Omental fat pad (tissue), 4 donors: ENCODE measurements at places on chromosomes 3 and 15. TPM values are rescaled to one million over a fixed set of nuclear protein-coding genes. Genes with fewer than 3 reads are reported as not detected.

Gene DUOXA1
- 1.0 TPM for total RNA-seq

Gene DLL4
- total RNA-seq = 27.6 TPM

Gene SUCNR1
- 2.4 TPM for total RNA-seq

Gene SLC25A38
- 21.6 TPM for total RNA-seq

Gene ARHGEF26
- 26.9 TPM for total RNA-seq

Gene DAZL
- total RNA-seq = not detected
